Activated T-helper 1 cell treated with anti-CD3 and anti-CD28 coated beads, Interleukin-2, amount 50 U/mL, for 16 hours (primary cell): ENCODE measurements at places on chromosomes 11 and 22.

- no peak for DNase-seq
These were observed 2.7 kb downstream of the APOL2 start for GRCh38 chr22:36236388-36237319.

GRCh38 chr22:36097880-36098279, 62.7 kb downstream of the APOL3 start:
- no peak for DNase-seq

- DNase-seq, result no peak
These were observed 7.6 kb downstream of the MS4A3 start for GRCh38 chr11:60064111-60064510.

DNA sequence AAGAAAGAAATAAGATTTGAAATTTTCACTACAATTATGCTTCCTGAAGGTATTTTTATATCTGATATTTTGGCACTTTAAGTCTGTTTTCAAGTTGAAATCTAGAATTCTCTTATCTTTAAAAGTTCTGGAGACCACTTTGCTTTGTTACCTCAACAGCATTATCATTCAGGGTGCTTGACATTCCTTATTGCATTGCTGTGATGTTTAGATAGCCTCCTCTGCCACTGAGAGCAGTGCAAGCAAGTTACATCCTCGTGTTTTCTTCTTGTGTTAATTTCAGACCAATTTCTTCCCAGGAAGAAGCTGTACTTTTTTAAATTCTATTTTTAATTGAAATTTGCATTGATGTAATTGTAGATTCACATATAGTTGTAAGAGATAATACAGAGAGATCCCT, 333.9 kb upstream of the KIRREL3 start:
- DNase-seq, result no peak

- no peak for DNase-seq
These were observed 42.9 kb downstream of the LRRC32 start for GRCh38 chr11:76627606-76628005.

GRCh38 chr11:94814272-94814976, 46.3 kb downstream of the AMOTL1 start:
- no peak for DNase-seq

DNA sequence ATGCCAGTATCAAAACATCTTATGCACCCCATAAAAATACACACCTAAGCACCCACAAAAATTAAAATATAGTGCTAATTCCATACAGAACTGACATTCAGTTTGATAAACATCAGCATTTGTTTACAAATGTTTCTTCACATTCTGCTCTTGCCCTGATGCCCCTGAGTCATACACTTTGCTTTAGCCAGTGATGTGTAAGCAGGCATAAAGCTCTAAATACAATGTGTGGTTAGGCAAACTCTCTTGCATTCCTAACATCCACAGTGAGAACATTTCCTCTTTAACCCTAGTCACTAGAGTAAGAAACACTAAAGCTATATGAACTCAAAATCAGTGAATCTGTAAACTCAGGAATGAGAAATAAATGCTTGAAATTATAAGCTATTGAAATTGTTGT, 1060.7 kb downstream of the FAM181B start:
- DNase-seq, result no peak
